Activated CD4-positive, alpha-beta T cell treated with anti-CD3 and anti-CD28 coated beads, Interleukin-2, amount 50 U/mL, for 24 hours (primary cell): ENCODE measurements at places on chromosomes 12 and 14.

DNA sequence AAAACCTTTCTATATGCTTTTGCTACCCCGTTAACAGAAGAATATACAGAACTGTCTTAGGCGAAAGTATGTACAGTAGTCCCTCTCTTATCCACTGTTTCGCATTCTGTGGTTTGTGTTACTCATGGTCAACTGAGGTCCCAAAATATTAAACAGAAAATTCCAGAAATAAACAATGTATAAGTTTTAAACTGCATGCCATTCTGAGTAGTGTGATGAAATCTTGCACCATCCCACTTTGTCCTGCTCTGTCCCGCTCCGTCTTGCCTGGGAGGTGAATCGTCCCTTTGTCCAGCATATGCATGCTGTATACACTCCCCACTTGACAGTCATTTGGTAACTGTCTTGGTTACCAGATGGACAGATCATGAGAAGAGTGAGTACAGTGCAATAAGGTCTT lies 70.1 kb upstream of the STRN3 start:
- no peak for DNase-seq

GRCh38 chr14:93970965-93971634 lies 5.3 kb downstream of the ASB2 start:
- peak; percentile 61 for DNase-seq

- DNase-seq, result no peak
Measured at GRCh38 chr14:51039252-51039651, 55.7 kb downstream of the TRIM9 start.

DNA sequence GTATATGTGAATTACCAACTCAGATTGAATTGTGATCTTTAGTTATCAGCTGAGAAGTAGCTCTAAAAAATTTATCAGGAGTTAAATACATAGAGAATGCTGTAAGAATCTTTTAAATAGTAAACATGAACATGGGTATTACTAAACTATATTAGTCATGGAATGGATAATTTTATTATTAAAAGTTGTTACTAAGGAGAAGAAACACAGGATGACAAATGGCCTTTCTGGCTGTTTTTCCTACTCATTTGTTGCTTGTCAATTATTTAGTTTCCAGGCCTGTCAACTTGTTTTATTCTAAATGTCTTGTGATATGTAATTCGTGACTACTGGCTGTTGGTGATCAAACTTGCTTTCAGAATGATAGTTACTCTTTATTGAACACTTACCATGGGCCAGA lies 58.7 kb downstream of the KTN1 start:
- no peak for DNase-seq

DNA sequence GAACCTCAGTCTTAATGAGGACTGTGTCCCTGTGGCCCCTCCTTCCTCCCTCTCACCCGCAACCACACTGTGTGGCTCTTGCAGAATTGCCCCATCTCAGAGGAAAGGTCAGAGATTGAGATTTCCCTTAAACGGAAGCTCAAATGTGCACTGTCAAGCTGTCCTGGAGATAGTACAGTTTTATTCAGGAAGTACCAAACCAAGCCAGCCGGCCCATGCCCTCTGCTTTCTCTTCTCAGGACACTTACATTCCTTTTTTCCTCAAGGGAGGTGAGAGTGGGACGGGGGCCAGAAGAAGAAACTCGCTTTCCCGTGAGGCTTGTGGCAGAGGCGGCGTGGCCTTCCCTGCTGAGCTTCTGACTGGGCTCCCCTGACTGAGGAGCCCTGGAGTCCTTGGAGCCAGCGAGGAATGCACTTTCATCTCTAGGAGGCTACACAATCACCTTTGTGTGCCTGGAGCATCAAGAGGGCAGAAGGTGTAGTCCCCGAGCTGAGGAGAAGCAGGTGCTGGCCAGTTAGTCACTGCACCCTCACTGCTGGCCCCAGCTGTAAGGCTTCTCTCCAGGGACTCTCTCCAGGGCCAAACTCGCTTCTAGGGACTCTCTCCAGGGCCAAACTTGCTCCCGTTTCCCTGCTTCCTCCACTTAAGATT lies 24.1 kb upstream of the ATP2A2 start:
- no peak for DNase-seq

DNA sequence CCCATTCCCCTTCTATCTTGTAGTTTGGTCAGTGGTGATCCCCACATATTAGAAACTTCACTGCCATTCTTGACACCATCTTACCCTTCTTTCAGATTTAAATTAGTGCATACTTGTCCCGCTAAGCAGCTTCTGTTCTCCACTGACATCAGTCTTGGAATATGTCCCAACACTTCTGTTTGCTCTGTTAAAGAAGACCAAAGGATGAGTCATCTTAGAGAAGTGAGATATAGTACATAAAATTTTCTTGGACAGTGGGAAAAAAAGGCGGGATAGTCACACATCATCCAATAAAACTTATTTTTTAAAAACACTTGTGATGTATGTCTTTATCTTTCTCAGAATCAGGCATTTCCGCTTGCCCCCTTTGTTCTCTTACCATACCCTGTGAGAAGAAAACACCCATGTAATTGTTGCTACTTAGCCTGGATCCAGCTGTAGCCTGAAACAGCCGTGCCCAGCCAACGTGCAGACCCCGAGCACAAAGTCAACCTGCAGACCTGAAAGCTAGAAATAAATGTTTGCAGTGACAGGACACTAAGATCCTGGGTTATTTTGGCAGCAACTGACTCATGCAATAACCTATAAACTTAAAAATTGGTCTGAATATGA lies 100.1 kb upstream of the PDE3A start:
- no peak for DNase-seq

- DNase-seq, result no peak
Measured at GRCh38 chr12:61367281-61367785, 892.9 kb upstream of the USP15 start.

DNA sequence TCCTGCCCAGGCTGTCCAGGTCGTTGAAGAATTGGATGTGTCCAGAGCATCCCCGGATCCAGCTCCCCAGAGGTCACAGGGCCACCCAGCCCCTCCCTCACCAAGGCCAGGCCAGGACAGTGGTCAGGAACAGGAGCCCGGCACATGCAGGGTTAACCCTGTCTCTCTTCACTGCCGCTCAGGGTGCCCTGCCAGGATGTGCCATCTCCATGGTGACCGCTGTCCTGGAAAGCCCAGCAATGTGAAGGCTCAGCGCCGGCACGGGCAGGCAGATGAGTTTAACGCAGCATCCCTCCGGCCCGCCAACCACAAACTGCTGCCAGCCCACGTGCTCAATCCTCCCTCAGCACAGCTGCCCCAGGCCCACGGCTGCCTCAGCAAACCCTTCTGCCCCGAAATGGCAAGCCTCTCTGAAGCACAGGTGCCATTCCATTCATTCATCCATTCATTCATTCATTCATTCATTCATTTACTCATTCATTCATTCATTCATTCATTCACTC lies 4.4 kb downstream of the TMEM179 start:
- DNase-seq, result no peak

GRCh38 chr12:44584625-44585024 lies 291.5 kb downstream of the NELL2 start:
- no peak for DNase-seq

DNA sequence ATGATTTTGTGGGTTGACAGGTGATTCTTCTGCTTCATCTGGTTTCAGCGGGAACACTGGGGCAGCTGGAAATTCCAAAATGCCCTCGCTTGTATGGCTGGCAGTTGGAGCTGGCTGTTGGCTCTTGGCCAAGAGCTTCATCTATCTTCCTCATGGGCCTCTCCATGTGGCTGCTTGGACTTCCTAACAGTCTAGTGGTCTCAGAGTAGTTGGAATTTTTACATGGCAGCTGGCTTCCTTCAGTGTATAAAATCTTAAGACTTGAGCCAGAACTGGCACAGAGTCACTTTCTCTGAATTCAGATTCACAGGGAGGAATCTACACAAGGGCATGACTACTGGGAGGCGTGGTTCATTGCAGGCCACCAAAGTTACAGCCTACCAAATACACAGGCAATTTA lies 204.9 kb upstream of the RMST start:
- no peak for DNase-seq

DNA sequence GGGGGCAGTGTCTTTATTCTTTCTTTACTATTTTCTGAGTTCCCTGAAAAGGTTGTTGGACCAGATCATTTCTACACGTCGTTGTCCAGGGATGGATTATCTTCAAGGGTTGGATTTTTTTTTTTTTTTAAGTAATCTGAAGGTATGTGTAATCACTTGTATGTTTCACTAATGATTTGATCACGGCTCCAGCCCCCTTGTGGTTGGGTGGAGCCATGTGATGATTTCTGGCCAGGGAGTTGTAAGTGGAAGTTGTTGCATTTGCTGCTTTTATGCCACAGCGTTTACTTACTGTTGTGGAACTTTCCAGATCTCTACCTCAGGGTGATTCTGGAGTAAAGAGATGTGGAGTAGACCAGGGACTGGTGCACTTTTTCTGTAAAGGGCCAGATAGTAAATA lies 390.3 kb downstream of the AACS start:
- DNase-seq, result no peak

- DNase-seq, result no peak
Measured at GRCh38 chr12:75656648-75657047, 145.2 kb upstream of the KRR1 start.

DNA sequence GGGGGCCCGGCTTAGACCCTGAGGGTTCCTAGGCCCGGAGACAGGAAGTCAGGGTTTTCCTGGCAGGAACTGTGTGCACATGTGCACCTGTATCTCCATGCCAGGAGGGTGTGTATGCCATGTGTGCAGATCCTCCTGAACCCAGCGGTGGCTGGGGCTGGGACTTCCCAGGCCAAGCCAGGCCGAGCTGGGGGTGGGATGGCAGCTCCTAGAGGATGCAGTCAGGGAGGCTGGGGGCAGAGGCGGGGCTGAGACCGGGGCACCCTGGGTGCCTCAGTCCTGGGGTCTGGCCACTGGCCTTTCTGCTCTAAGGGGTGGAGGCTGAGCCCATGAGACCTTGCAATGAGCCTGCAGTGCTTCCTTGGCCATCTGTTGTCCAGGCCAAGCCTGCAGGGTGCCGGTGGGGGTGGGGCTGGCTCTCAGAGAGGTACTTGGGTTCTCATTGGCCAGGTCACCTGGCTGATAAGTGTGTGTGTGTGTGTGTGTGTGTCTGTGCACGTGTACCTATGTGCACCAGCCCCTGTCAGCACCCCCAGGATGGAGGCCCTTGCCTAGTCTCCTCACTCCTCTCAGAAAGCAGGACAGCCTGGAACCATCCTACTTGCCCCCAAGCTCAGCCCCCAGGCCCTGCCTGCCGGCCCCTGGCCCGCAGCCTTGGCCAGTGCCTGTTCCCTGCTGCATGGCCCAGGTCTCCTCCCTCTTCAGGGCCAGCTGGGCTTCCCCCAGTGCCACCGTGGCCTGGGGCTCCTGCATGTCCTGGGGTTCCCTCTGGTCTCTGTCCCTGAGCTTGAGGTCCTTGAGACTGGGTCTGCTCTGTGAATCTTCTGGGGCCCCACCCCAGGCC lies 10.6 kb upstream of the TNFAIP2 start:
- DNase-seq, result no peak

- no peak for DNase-seq
Measured at GRCh38 chr14:105709281-105710118, 183.1 kb downstream of the TMEM121 start.

GRCh38 chr12:101939856-101940265 lies 62.5 kb downstream of the DRAM1 start:
- no peak for DNase-seq

- DNase-seq, result no peak
Measured at GRCh38 chr14:89366864-89367778, 49.9 kb downstream of the FOXN3 start.

GRCh38 chr12:107903341-107904061 lies 129.0 kb downstream of the ASCL4 start:
- no peak for DNase-seq

DNA sequence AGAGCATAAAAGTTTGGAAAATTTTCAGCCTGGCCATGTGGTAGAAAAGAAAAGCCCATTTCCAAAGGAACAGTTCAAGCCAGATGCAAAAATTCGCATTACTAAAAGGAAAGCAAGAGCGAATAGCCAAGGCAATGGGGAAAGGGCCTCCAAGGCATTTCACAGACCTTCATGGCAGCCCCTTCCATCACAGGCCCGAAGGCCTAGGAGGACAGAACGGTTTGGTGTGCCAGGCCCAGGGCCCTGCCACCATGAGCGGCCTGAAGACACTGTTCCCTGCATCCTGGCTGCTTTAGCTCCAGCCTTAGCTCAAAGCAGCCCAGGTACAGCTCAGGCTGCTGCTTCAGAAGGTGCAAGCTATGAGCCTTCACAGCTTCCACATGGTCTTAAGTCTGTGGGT lies 243.5 kb downstream of the PCNX1 start:
- no peak for DNase-seq

DNA sequence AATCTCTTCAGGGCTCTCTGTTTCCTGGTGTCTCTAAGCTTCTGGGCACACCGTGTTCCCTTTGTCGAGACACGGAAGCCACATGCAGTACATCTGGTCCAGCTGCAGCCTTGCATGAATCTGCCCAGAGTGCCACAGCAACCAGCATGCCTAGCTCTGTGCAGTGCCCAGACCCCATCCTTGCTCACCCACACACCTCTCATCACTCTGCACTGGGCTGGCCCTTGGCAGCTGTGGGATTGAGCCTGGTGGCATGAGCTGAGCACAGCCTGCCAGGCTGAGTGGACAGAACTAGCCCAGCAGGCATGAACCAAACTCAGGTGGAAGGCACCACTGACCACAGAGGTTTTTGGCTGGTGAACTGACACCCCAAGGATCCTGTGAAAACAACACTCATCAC lies 279.9 kb downstream of the ATXN7L3B start:
- DNase-seq, result no peak

- DNase-seq, result no peak
Measured at GRCh38 chr12:46362895-46363581, 9.5 kb downstream of the SLC38A2 start.

DNA sequence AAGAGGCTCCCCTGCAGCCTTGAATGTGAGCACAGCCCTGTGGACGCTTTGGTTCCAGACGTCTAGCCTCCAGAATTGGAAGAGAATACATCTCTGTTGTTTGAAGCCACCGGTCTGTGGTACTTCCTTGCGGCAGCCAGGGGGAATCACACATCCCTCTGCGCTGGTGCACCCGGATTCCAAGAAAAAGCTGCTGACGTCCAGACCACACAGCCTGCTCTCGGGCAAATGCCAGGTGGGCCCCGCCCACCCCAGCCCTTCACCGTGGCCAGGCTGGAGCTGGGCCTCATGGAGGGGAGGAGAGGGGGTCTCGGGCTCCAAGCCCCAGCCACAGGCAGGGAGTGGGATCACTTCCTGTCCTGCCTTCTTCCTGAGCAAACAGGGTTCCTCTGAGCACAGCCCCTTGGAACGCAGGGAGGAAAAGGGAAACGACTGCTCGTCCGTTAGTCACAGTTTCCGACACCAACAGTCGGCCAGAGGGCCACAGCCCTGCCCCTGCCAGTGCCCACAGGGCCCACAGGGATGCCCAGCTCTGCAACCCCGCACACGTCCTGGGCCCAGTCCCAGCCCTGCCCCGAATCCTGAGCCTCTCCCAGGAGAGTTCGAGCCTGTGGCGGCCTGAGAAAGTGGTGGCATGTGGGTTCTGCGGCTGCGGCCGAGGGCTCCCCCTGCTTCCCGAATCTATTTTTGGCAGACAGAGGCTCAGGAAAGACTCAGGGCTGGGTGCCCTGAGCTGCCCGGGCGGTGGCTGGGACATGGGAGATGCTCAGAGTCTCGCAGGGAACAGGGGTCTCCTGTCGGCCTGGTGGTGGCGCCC lies 85.3 kb downstream of the RFLNA start:
- DNase-seq, result no peak
